ENCODE measurements at places on chromosomes 12 and 14. TPM values are rescaled to one million over a fixed set of nuclear protein-coding genes. Genes with fewer than 3 reads are reported as not detected.

Gene STXBP6
- total RNA-seq = 40.2 TPM

Gene TMBIM6
- 413 TPM for total RNA-seq

Gene FBLN5
- 20.0 TPM for total RNA-seq

Gene CDKN3
- total RNA-seq = 123 TPM

Gene TSPAN19
- 0.06 TPM for total RNA-seq

Gene SYCP3
- total RNA-seq = 0.34 TPM

Gene C12orf54
- total RNA-seq = not detected

Gene RASSF8
- total RNA-seq = 26.6 TPM

Gene PLCZ1
- total RNA-seq = not detected

Gene TAS2R10
- total RNA-seq = 0.19 TPM

Gene DIO2
- total RNA-seq = 0.38 TPM

Gene ASB2
- not detected for total RNA-seq

Gene GRIP1
- total RNA-seq = not detected

Gene BICDL1
- not detected for total RNA-seq

Gene HOXC13
- 9.1 TPM for total RNA-seq

Gene FAM181A
- not detected for total RNA-seq

Gene ACACB
- total RNA-seq = 2.2 TPM

Gene KRT74
- total RNA-seq = not detected

Gene DICER1
- 21.5 TPM for total RNA-seq

Gene CARMIL3
- total RNA-seq = not detected

Gene OR6C2
- not detected for total RNA-seq

Gene FAM222A
- total RNA-seq = 1.2 TPM

Gene RNF212B
- not detected for total RNA-seq

Gene FBXO33
- 12.8 TPM for total RNA-seq

Gene PMEL
- total RNA-seq = 0.32 TPM

Gene GPR65
- total RNA-seq = not detected

Gene SMAGP
- total RNA-seq = 16.2 TPM

Gene OR4Q3
- not detected for total RNA-seq

Gene SERPINA10
- not detected for total RNA-seq

Gene RNASE7
- not detected for total RNA-seq

Gene ANG
- 4.2 TPM for total RNA-seq

Gene CCDC184
- total RNA-seq = 0.26 TPM

Gene KCNJ8
- 0.13 TPM for total RNA-seq

Gene PSMD9
- 118 TPM for total RNA-seq

Gene SLC39A5
- not detected for total RNA-seq

Gene KLRC4
- not detected for total RNA-seq

Gene CLEC12A
- total RNA-seq = not detected

Gene TAMALIN
- total RNA-seq = 4.5 TPM

Gene KRT83
- total RNA-seq = not detected

Gene RDH12
- total RNA-seq = not detected

Gene KLHDC2
- 37.7 TPM for total RNA-seq

Gene SRRM4
- not detected for total RNA-seq

Gene PPM1H
- 1.6 TPM for total RNA-seq

Gene C14orf132
- total RNA-seq = 8.1 TPM

Gene GPR132
- total RNA-seq = not detected

Gene SIX6
- total RNA-seq = not detected

Measured in LHCN-M2 (cell line).